ENCODE measurements at places on chromosomes 16 and 17.

- DNase-seq, result no peak
Measured at GRCh38 chr17:81334987-81335772, 40.1 kb upstream of the SLC38A10 start.

GRCh38 chr17:1487939-1488825 is 4.3 kb downstream of the MYO1C start:
- no peak for DNase-seq

DNA sequence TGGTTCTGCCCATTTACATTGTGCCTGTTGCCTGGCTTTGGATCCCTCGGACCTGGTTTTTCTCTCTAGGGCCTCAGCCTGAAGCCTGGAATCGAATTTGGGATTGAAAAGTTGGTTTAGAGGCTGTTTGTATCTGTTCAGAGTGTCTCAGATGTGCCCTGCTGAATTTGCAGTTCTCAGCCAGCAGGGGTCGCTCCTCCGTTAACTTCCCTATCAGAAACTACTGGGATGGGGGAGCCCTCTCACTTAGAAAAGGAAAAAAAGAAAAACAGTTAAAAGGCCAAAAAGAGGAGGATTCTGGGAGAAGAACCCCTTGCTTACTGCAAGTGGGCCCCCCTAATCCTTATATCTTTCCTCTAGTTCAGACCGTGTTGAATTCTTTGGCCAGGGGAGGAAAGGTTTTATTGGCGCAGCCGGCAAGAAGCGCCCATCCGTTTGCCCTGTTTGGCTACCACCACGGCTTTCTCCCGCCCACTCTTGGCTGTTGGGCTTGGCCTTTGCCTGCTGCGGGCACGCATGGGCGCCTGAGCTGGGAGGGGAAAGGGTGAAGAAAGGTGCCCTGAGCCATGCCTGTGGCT is 8.7 kb downstream of the FZD2 start:
- no peak for DNase-seq

DNA sequence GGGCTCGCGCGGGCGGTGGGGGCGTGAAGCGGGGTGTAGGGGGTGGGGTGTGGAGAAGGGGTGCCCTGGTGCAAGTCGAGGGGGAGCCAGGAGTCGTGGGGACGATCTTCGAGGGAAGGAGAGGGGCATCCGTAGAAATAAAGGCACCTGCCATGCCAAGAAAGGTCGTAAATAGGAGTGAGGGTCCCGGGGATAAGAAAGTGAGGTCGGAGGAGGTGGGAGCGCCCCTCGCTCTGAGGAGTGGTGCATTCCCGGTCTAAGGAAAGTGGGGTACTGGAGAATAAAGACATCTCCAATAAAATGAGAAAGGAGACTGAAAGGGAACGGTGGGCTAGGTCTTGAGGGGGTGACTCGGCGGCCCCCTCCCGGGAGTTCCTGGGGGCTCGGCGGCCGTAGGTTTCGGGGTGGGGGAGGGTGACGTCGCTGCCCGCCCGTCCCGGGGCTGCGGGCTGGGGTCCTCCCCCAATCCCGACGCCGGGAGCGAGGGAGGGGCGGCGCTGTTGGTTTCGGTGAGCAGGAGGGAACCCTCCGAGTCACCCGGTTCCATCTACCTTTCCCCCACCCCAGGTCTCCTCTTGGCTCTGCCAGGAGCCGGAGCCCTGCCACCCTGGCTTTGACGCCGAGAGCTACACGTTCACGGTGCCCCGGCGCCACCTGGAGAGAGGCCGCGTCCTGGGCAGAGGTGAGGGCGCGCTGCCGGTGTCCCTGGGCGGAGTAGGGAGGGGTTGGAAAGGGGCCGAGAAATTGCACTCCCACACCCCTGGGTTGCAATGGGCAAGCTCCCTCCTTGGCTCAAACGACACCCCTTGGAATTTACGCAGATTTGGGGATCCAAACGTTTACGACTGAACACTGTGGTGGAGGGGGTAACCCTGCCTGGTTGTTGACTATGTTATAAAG is 888 bp downstream of the CDH1 start:
- no peak for DNase-seq

- peak; percentile 60 for DNase-seq
Measured at GRCh38 chr16:89722392-89723278, 1.3 kb downstream of the ZNF276 start.

GRCh38 chr16:65309354-65309753 is 187.5 kb upstream of the CDH11 start:
- no peak for DNase-seq

DNA sequence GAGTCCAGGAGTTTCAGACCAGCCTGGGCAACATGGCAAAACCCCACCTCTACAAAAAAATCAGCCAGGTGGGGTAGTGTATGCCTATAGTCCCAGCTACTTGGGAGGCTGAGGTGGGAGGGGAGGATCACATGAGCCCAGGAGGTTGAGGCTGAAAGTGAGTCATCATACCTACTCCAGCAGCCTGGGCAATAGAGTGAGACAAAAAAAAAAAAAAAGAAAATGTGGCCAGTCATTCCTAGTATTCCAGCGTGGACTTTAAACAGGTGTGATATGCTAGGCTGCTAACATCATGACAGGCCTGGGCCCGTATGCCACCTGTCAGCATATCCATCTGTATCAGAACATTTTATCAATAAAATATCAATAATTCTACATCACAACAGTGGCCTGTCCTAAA is 143.3 kb downstream of the AATF start:
- no peak for DNase-seq

- no peak for DNase-seq
Measured at GRCh38 chr16:86427433-86427851, 82.9 kb upstream of the FOXF1 start.

DNA sequence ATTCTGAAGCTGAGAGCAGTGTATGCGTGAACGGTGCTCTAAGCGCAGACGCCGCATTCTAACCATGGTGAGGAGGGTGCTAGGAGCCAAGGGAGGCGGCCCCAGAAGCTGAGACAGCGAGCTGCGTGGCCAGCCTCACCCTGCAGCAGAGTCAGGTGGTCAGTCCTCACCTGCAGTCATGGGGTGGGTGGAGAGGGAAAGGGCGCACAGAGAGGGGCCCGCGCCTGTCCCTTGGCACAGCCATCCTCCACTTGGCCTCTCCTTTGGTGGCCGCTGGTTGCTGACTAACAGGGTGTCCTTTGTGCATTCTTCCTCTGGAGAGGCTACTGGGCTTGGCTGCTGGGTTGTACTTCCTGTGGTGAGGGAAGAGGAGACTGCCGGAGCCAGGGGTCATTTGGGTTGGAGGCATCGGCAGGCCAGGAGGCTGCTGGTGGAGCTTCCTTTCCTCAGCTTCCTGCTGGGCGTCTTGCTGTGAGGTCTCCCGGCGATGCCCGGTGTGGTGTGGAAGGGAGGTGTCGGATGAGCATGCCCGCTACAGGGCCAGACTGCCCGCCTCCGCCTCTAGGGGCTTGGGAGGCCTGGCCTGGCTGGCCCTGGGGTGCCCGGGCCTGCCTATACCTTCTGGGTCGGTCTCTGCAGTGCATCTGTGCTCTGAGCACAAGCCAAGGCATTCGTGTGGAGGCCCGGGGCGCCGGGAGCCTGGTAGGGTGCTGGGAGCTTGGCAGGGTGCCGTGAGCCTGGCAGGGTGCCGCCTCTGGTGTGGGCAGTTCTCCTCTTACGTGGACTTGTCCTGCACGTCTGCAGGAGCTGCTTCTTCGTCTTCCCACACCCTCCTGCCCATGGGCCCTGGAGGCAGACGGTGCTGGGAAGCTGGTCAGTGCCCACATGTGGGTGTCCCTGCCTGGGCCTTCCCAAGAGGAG is 17.4 kb downstream of the RNF213 start:
- DNase-seq, result no peak

DNA sequence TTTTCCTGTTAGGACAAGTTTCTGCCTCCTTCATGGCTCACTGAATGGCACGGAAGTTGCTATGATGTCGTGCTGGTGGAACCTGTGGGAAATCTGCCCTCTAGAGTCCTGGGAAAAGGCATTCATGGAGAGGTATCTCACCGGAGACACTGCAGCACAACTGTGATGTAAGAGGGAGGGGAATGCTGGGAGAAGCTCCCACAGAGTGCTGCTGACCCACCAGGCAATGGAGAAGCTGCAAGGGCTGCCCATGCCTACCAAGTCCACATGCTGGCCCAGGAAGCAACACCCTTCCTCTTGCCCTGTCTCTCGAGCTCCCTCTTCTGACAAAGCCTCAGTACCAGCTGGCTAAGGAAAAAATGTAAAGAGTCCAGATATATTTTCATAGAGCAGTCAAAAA is 45.2 kb upstream of the SLC5A11 start:
- DNase-seq, result no peak

- DNase-seq, result no peak
Measured at GRCh38 chr16:61014869-61015268, 1021.4 kb downstream of the CDH8 start.

DNA sequence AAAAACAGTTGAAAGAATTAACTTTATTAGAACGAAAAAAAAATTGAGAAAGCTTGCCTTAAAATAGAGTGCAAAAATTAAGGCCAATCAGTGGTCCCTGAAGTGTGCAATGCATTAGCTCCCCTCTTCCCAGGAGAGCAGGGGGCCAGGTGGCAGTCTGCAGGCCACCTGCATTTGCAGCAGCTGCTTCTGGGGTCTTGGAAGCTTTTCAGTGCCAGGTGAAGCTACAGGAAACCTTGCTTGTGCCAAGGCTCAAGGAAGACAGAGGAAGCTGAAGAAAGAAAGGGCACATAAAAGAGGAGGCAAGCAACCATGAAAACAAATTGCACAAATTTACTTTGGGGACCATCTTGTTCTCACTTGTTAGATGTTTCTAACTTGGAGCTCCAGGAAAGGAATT is 50.5 kb upstream of the MTMR4 start:
- no peak for DNase-seq
